Sigmoid colon (tissue), 7 donors: ENCODE measurements at places on chromosomes 12 and 14. TPM values are rescaled to one million over a fixed set of nuclear protein-coding genes. Genes with fewer than 3 reads are reported as not detected.
A peak's percentile ranks its signal among the peaks of the same experiment; 100 is the strongest.

Gene SPRING1
- total RNA-seq = 16.7 TPM

Gene CACNB3
- total RNA-seq = 32.1 TPM

Gene TMEM132C
- total RNA-seq = 3.5 TPM

Gene PDZRN4
- total RNA-seq = 87.2 TPM

DNA sequence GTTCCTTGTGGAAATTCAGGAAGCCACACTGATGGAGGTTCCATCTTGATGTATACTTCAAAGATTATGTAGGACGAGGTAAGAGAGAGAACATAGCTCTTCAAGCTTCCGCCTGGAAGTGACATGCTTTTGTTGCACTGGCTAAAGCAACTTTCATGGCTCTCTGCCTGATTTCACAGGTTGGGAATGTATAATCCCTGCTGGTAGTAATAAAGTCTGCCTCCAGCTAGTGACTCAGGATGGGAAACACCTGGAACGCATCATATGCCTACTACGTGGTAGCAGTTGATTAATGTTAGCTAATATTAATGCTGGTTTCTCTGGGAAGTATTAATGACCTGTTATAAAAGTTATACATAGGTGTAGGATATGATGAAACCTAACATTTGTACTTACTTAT lies 71.1 kb downstream of the PELI2 start:
- H3K27ac ChIP-seq = peak overlapping the region; percentile 30
- H3K36me3 ChIP-seq = no peaks in the 10 kb centered on the region
- H3K4me3 ChIP-seq = no peak overlapping the region
- peaks cover 31% of the 10 kb centered on the region for H3K4me1 ChIP-seq
- H3K27me3 ChIP-seq = no peaks in the 10 kb centered on the region

GRCh38 chr12:22709292-22709691 lies 84.3 kb downstream of the ETNK1 start:
- no peaks in the 10 kb centered on the region for H3K36me3 ChIP-seq
- no peak overlapping the region for H3K27ac ChIP-seq
- no peaks in the 10 kb centered on the region for H3K27me3 ChIP-seq
- H3K4me3 ChIP-seq = no peak overlapping the region
- H3K4me1 ChIP-seq = no peaks in the 10 kb centered on the region

- no peak overlapping the region for H3K27ac ChIP-seq
- no peak for DNase-seq
- no peaks in the 10 kb centered on the region for H3K4me1 ChIP-seq
- H3K36me3 ChIP-seq = no peaks in the 10 kb centered on the region
These were observed 2.9 kb downstream of the SLC17A8 start for GRCh38 chr12:100359822-100360221.

DNA sequence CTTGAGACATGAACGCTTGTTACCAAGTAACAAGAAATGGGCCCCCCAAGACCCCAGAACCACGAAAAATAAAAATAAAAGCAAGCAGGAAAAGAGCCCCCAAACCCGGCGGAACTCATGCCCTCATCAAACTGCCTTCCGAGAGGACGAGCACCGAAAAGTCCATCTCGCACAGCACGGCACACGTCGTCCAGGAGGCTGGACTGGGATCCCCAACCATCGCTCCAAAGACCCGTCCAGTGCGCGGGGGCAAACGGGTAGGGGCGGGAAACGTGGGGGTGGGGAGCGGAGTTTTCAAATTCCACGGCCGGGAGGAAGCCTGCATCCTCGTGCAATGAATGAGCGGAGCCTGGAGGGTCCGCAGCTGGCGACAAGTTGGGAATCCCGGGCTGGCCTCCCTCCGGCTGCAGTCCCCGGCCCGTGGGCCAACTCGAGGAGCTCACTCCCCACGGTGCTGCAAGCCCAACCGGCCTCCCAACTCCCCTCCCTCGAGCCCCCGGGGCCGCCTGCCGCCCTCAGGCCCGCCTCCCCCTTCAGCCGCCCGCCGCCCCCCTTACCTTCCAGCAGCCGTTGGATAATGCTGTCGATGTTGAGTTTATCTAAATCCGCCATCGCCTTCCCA lies 484 bp downstream of the PPP1CC start:
- peaks cover 54% of the 10 kb centered on the region for H3K4me1 ChIP-seq
- peak overlapping the region; percentile 94 for H3K4me3 ChIP-seq
- peak; percentile 75 for DNase-seq
- no peaks in the 10 kb centered on the region for H3K36me3 ChIP-seq
- no peaks in the 10 kb centered on the region for H3K27me3 ChIP-seq

- H3K4me3 ChIP-seq = no peak overlapping the region
- H3K4me1 ChIP-seq = no peaks in the 10 kb centered on the region
- H3K27me3 ChIP-seq = no peaks in the 10 kb centered on the region
- no peaks in the 10 kb centered on the region for H3K36me3 ChIP-seq
- H3K27ac ChIP-seq = no peak overlapping the region
These were observed 326.8 kb downstream of the PDZRN4 start for GRCh38 chr12:41514907-41515306.

- H3K36me3 ChIP-seq = peaks cover 11% of the 10 kb centered on the region
- H3K27me3 ChIP-seq = no peaks in the 10 kb centered on the region
- DNase-seq = no peak
- no peaks in the 10 kb centered on the region for H3K4me1 ChIP-seq
These were observed 10.7 kb downstream of the ARID4A start for GRCh38 chr14:58309086-58309485.

- DNase-seq = peak; percentile 39
- no peak overlapping the region for H3K27ac ChIP-seq
These were observed 7.9 kb upstream of the TINF2 start for GRCh38 chr14:24250354-24250753.
